ENCODE measurements at places on chromosomes 12 and 14. TPM values are rescaled to one million over a fixed set of nuclear protein-coding genes. Genes with fewer than 3 reads are reported as not detected.

LAG3 gene
- total RNA-seq, result 0.14 TPM

ESPL1 gene
- 0.46 TPM for total RNA-seq

GPD1 gene
- not detected for total RNA-seq

EFS gene
- 3.1 TPM for total RNA-seq

FAM186B gene
- total RNA-seq, result 0.28 TPM

SRRM4 gene
- total RNA-seq, result under 0.01 TPM

DLGAP5 gene
- total RNA-seq, result 3.6 TPM

PRKAB1 gene
- total RNA-seq, result 10.7 TPM

MYF6 gene
- total RNA-seq, result not detected

LHX5 gene
- not detected for total RNA-seq

LMNTD1 gene
- total RNA-seq, result 0.37 TPM

E2F7 gene
- total RNA-seq, result 3.9 TPM

DBX2 gene
- total RNA-seq, result not detected

KRT73 gene
- not detected for total RNA-seq
